Fibroblast of lung (primary cell): ENCODE measurements at places on chromosomes 11 and 22.
A peak's percentile ranks its signal among the peaks of the same experiment; 100 is the strongest.

GRCh38 chr11:65623852-65624616, 8.5 kb downstream of the PCNX3 start:
- no peak overlapping the region for H3K4me3 ChIP-seq
- H3K4me1 ChIP-seq: no peaks in the 10 kb centered on the region
- no peak overlapping the region for H3K27ac ChIP-seq
- DNase-seq: no peak
- H3K27me3 ChIP-seq: no peaks in the 10 kb centered on the region
- peaks cover 38% of the 10 kb centered on the region for H3K36me3 ChIP-seq

GRCh38 chr22:40310768-40311120, 35.6 kb upstream of the ADSL start:
- peak overlapping the region; percentile 4 for H3K4me3 ChIP-seq
- peaks cover 5% of the 10 kb centered on the region for H3K36me3 ChIP-seq
- DNase-seq: no peak

DNA sequence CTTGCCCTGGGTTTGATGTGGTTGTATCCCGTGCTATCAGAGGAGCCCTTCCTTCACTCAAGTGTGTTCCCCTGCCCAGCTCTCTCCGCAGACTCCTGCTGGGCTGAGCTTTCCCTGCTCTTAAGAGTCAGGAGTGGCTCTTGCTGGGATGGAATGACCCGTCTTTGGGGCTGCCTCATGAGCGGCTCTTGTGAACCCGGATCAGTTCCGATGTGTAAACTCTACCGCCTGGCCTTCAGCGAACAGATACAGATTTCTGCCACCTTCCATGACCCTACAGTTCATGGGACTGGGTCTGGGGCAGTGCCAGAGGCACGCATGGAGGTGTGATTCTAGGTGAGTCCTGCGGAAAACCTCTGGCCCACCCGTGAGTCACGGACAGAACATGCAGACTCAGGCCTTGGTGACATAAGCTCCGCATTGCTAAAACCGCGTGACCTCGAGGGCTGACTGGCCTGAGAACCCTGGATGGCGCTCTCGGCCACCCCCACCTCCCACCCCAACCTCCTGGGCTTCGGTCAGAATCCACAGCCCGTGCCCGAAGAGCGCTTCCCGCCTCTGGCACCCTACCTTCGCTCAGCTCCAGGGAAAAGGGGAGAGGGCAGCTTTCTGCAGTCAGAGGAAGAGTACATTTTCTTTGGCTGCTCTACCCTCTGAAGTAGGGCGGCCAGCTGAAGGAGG, 1.3 kb upstream of the ZBTB16 start:
- H3K4me1 ChIP-seq: no peaks in the 10 kb centered on the region
- no peak for DNase-seq
- peaks cover 27% of the 10 kb centered on the region for H3K27me3 ChIP-seq
- H3K4me3 ChIP-seq: no peak overlapping the region
- no peak overlapping the region for H3K27ac ChIP-seq

DNA sequence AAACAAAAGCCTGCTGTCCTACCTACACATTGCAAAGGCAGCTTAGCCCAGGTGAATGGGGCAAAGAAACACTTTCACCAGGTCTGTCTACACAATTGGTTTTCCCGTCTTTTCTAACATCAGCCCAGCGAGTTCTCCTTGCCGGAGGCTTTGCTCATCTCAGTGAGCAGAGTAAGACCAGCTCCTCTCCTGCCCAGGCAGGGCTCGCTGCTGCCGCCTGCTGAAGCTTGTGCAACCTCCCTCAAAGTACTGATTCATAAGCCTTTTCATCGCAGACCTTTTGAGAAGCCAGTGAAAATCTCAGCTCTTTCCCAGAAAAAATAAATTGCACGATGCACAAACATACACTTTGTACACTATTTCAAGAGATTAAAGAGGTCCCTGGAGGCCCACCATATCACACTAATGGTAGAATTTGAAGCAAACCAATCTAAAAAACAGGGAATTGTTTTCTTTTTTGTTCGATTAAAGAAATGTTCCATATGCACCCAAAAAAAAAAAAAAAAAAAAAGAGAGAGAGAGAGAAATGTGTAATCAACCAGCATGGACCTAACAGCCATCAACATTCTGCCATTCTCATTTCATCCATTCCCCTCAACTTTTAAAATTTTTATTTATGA, 328.1 kb upstream of the MPPED2 start:
- no peaks in the 10 kb centered on the region for H3K36me3 ChIP-seq
- no peak overlapping the region for H3K27ac ChIP-seq
- H3K4me1 ChIP-seq: no peaks in the 10 kb centered on the region
- H3K27me3 ChIP-seq: no peaks in the 10 kb centered on the region

- H3K4me1 ChIP-seq: peaks cover 9% of the 10 kb centered on the region
- no peaks in the 10 kb centered on the region for H3K27me3 ChIP-seq
- DNase-seq: no peak
- H3K36me3 ChIP-seq: no peaks in the 10 kb centered on the region
Observed at GRCh38 chr11:35589281-35589680, 29.0 kb upstream of the FJX1 start.

GRCh38 chr11:132643239-132643638, 889.1 kb downstream of the OPCML start:
- no peaks in the 10 kb centered on the region for H3K27me3 ChIP-seq
- no peak overlapping the region for H3K4me3 ChIP-seq
- no peaks in the 10 kb centered on the region for H3K4me1 ChIP-seq
- DNase-seq: no peak
- no peaks in the 10 kb centered on the region for H3K36me3 ChIP-seq
- no peak overlapping the region for H3K27ac ChIP-seq

DNA sequence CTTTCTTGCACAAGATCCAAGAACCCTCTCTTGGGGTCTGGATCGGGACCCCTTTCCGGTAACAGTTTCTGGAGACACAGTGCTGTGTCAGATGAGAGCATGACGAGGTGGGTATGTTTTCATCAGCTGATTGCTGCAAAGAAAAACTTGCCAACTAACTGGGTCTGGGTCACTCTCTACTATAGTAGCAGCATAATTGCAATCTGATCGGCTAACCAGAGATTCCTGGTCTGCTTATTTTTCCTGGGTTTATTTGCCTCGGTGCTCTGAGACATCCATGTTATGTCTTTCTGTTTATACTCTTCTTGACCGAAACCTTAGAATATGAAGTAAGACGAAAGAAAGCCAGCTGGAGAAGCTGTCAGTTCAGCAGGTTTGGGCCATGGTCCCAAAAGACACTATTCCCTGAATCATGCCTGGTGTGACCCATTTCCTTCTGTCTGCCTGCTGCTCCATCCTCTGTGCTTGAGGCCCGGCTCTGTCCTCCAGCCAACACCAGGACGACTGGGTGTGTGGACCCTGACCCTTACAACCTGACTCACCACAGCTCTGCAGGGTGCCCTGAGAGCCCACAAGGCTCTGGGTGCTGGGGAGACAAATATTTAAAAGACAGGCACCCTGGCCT, 24.1 kb upstream of the CLMP start:
- no peaks in the 10 kb centered on the region for H3K27me3 ChIP-seq
- H3K36me3 ChIP-seq: no peaks in the 10 kb centered on the region
- H3K27ac ChIP-seq: peak overlapping the region; percentile 41
- peak; percentile 88 for DNase-seq

- H3K4me1 ChIP-seq: no peaks in the 10 kb centered on the region
- H3K27me3 ChIP-seq: peaks cover 34% of the 10 kb centered on the region
- H3K27ac ChIP-seq: no peak overlapping the region
- no peak for DNase-seq
Observed at GRCh38 chr11:75434051-75434450, 1.0 kb upstream of the KLHL35 start.

- H3K36me3 ChIP-seq: no peaks in the 10 kb centered on the region
- H3K27me3 ChIP-seq: no peaks in the 10 kb centered on the region
- no peak overlapping the region for H3K4me3 ChIP-seq
- no peaks in the 10 kb centered on the region for H3K4me1 ChIP-seq
- DNase-seq: peak; percentile 14
Observed at GRCh38 chr11:129785383-129786111, 30.1 kb upstream of the TMEM45B start.

DNA sequence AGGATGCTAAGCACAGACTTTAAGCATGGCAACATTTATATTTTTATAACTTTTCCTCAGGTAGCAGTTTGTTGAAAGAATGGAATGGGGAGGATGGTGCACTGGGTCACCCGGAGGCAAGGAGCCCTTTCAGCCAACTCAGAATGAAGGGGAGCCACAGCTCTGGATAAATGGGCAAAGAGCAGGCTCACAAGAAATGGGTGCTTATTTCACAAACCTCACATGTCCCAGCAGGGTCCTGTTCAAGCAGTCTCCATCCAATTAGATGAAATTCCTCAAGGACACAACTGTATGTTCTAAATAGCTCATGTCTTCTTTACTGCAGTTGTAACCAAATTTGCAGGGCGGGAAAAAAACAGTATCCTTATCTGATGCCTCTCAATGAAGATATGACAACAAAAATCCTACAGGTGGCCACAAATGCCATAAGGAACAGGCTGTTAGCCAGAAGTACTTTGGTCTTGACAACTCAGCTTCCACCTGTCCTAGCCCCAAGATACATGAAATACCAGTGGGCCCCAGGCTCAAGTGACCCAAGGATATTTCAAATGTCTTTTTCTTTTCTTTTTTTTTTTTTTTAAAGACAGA, 48.2 kb downstream of the MAPK1 start:
- peaks cover 10% of the 10 kb centered on the region for H3K4me1 ChIP-seq
- H3K36me3 ChIP-seq: no peaks in the 10 kb centered on the region
- H3K27ac ChIP-seq: no peak overlapping the region
- no peak for DNase-seq

DNA sequence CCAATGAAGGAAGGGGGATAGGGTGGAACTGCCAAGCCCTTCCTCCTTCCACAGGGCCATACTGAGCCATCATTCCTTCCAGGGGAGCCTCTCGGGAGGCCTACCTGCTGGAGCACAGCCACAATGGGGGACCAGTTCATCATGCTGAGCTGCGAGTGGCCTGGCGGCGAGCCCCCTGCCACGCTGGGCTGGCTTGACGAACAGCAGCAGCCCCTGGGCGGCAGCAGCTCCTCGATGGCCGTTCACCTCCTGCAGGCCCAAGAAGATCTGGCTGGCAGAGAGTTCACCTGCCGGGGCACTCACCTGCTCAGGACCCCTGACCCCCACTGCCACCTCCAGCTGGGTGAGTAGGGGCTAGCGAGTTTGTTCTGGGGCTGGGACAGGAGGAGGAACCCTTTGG, 5.9 kb downstream of the VSIG10L2 start:
- no peak overlapping the region for H3K4me3 ChIP-seq
- no peaks in the 10 kb centered on the region for H3K4me1 ChIP-seq
- H3K36me3 ChIP-seq: no peaks in the 10 kb centered on the region
- no peak overlapping the region for H3K27ac ChIP-seq
- no peak for DNase-seq

DNA sequence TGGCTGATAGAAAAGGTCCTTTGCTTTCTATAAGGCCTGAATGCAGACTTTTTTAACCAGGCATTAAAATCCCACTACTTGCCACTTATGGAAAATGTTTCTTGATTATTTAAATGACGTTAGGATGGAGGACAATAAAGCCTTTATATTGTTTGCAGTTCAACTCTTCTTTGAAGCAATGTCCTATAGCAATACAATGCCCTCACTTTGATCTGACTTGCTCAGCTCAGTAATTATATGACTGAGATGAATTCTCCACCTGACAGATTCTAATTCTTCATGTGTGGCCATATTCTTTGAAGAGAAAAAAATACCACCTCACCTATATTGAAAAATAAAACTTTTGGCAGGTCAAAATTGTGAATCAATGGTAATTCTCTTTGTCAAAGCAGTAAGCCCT, 182.0 kb upstream of the MTMR2 start:
- H3K27ac ChIP-seq: no peak overlapping the region
- no peaks in the 10 kb centered on the region for H3K27me3 ChIP-seq
- H3K4me1 ChIP-seq: peaks cover 7% of the 10 kb centered on the region
